ENCODE measurements at places on chromosomes 5 and 9.

GRCh38 chr9:113941526-113941925, 65.4 kb downstream of the ZNF618 start:
- DNase-seq, result no peak

- peak; percentile 72 for DNase-seq
These were observed 3.6 kb upstream of the SNAPC4 start for GRCh38 chr9:136403538-136403914.

DNA sequence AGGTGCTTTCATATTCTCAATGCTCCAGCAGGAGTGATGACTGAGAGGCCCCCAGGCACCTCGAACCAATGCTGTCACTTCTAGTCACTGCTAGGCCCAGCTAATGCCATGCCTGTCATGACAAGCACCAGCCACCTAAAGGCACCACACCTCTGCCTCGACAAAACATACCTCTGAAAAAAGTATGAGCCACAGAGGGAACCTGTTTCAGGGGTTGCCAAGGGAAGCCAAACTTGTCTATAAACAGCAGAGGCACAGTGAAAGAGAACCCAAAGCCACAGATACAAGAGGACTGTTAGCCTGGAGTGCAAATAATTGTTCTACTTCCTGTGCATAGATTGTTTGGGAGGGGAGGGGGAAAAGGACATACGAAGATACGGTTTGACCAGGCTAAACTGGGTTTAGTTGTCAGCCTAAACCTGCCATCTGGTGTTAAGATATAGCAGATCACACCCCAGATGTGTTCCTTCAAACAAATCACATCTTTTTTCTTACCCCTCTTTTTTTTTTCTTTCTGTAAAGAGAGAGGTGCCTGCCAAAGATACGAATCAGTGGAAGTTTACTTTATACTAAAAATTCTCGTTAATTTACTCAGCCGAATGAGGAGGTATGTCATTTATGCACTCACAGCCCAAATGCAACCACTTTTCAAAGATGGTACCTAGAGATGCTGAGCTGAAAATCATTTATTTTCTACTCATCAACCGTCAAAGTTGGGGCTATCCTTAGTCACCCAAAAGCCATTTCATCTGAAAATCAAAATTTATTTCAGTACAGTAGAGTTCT, 45.7 kb downstream of the BNC2 start:
- DNase-seq, result no peak

DNA sequence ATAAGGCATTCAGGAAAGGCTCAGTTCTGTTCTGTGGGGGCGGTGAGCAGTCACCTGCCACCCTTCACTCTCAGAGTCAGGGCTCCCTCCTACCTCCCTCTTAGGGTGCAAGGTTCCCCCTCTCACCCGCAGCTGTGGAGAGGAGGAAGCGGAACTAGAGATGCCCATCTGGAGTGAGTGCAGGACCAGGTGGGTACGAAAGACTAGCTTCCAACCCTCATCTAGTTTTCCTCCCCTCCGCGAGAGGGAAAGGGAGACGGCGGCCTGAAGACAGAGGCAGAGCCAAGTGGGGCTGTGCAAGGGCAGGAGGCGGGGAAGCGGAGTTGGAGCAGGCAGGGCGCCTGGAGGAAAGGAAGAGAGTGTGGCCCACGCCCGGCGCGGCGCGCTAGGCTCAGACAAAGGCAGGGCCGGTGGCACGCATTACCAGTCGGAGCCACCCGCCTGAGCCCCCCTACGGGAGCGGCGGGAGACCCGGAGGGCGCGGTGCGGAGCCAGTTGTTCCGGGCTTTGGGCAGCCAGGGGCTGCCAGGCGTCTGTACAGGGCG, 7.3 kb downstream of the PRR7 start:
- no peak for DNase-seq

- DNase-seq, result no peak
These were observed 101.9 kb upstream of the TRIM32 start for GRCh38 chr9:116585204-116585603.

DNA sequence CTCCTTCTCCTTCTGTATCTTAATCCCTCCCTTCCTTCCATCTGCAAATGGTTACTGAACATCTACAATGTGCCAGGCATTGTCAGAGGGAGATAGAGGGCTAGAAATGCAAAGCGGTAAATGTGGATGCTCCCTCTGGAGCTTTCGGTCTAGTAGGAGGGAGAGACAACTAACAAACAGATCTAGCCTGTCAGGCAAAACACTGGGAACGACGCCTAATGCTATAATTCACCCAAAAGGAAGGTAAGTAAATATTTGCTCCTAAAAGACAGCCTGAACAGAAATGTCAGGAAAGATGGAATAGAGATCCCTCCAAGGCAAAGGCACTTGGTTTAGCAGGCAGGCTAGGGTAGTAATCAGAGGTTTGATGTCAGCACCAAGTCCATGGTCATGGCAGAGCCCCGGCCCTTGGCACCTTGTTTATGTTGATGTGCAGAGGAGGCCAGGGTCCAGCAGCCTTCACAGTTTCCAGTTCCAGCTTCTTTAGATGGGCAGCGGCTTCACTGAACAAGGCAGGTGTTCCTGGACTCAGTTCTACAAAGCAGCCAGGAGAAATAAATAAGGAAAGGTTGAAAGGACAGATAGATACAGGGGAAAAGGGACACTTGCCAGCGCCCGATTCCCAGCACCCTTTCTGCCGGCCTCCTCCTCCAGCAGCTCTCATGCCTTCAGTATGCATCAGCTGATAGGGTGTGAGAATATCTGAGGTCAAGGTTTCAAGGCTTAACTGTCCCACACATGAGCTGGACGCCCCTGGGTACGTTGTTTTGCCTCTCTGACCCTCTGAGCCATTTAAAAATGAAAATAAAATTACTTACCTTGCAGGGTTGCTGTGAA, 46.5 kb upstream of the FRRS1L start:
- no peak for DNase-seq

DNA sequence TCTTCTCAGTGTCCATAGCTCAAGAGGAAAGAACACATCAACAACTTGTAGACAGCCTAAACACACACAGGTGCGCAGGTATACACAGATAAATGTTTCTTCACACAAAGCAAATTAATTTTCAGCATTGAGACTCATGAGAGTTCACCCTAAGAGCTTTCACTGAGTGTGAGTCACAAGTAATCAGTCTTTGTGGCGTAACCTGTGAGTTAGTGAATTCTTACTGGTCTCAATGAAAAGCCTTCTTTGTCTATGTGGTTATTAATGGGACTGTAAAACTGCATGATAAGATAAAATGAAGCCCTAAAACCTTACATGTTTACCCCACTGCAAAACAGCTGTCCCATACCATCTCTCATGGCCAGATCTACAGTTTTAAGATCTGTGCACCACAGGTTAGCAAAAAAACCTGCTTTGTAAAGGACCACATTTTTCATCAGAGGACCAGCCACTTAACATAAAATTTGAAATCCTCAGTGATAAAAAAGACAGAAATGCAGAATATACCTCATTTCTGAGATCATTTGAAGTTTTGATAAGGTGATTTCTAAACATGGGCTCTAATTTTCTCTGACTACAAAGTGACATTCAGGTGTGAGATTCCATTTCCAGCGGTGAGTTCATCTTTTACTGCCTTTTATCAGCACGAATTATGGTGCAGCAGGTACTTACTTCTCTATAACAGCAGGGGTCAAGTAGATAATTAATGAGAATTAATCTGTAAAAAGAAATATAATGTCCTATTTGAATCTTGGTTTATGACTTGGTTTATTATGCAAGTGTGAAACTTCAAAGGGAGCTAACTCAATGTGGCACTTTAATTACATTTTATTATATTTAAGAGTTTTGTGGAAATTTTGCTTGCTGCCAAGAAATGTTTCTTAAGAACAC, 335.7 kb upstream of the PIK3R1 start:
- DNase-seq, result no peak

DNA sequence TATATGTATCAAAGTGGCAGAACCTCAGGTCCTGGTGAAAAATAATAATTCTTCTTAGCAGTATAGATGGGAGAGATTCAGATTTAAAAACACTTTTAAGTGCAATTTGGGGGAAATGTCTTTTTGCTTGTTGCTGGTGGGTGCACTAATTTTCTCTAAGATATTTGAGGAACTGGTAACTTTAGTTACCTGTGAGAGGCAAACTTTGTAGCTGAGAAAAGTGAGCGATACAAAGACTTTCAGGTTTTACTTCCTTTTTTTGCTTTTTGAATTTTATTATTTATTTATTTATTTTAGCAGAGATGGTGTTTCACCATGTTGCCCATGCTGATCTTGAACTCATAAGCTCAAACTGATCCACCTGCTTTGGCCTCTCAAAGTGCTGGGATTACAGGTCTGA, 303.1 kb upstream of the PTGER4 start:
- DNase-seq, result no peak

GRCh38 chr5:134887593-134888159, 13.5 kb downstream of the TXNDC15 start:
- no peak for DNase-seq

DNA sequence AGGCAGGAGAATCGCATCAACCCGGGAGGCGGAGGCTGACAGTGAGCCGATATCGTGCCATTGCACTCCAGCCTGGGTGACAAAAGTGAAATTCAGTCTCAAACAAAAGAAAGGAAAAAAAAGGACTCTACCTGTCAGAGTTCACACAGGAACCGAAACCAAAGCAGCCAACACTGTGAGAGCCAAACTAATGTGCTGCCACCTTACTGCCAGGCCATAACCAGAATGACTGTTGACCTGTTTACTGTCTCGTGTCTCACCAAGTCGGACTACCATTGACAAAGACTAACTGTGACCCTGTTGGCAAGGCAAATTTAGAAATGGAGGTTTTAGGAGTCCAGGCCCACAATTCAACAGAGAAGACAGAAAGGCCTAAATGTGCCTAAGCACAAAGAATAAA, 112.4 kb downstream of the ANXA2R start:
- no peak for DNase-seq

GRCh38 chr5:56100439-56101176, 105.8 kb upstream of the IL6ST start:
- no peak for DNase-seq

DNA sequence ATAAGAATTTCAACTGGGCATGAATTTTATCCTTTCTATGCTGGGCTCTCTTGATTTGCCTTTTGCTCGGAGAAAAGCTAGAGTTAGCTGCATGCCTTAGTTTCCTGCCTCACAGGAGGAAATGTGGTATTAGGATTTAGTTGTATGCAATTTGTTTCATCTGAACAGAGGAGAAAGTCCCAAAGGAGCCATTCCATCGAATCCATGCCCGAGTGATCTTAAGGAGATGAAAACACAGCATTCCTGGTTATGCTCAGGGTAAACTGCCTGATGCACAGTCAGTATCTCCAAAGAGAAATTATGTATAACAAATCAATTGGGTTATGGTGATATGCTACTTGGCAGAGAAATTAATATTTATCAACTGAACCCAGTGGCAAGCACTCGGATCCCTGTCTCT, 51.1 kb downstream of the TTC1 start:
- no peak for DNase-seq

DNA sequence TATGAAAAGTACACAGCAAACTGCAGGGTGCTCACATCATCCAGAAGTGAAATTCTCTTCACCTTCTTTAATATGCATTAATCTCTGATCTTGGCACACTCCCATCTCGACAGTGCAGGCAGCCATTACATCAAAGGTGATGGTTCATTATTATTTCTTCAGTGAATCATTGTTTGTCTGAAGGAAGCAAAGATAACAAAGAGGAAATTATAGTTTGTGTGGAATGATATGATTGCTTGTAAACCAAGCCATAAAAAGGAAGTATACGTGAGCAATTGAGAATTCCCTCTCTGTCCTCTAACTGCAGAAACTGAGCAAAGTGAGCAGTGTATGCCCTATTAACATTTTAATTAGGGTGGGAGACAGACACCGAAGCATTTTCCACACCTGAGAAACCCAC, 171.6 kb upstream of the PPP1R2B start:
- DNase-seq, result no peak

- no peak for DNase-seq
These were observed 1141.1 kb upstream of the ACO1 start for GRCh38 chr9:31243386-31243785.

- DNase-seq, result no peak
These were observed 1.3 kb downstream of the RASA1 start for GRCh38 chr5:87268970-87269377.

DNA sequence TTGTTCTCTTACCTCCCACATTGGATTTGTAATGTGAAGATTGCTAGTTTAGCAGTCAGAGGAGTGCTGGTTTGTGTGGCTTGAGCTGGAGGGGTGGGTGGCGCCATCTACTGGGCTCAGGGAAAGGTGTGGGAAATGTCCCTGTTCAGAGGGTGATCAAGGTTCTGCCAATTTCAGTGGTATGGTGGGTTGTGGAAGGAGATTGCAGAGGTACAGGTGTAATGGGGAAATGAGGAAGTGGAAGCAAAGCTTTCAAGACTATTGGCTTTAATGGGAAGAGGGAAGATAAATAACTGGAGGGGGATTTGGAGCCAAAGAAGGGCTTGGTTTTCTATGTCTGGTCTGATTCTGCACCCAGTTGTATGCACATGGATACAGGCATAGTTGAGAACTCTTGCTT, 76.4 kb downstream of the OSMR start:
- no peak for DNase-seq

DNA sequence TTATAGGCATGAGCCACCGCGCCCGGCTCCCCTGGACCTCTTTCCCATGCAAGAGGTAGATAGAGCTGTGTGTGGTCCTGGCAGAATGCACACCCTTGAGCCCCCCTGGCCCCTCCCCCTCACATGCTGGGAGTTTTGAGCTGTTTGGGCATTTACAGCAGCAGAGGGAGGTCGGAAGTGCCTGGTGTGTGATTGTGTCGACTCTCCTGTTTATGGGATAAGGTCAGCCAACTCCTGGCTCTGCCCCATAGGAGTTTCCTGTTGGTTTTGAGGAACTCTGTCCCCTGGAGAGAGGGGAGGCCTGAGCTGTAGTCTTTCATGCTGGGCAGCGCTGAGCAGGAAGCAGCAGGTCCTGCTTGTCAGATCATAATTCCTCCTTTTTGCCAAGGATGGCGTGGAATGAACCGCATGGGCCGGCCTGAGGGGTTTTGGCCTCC, 6.0 kb downstream of the LRRC8A start:
- no peak for DNase-seq

- DNase-seq, result no peak
These were observed 789 bp downstream of the COL27A1 start for GRCh38 chr9:114155995-114156656.

- no peak for DNase-seq
These were observed 21.6 kb downstream of the SH3GLB2 start for GRCh38 chr9:129006328-129007034.

- no peak for DNase-seq
These were observed 9.1 kb upstream of the INSYN2B start for GRCh38 chr5:169989365-169989764.

- DNase-seq, result no peak
These were observed 172.8 kb upstream of the FSTL4 start for GRCh38 chr5:133785182-133785581.

- DNase-seq, result no peak
These were observed 4.5 kb downstream of the ZNF608 start for GRCh38 chr5:124741711-124742496.
